ENCODE measurements at places on chromosomes 4 and X.
A peak's percentile ranks its signal among the peaks of the same experiment; 100 is the strongest.

GRCh38 chrX:10798041-10798440 is 177.7 kb upstream of the MID1 start:
- no peak for DNase-seq

GRCh38 chrX:28586286-28586685 is 960 bp upstream of the IL1RAPL1 start:
- peak; percentile 12 for DNase-seq

DNA sequence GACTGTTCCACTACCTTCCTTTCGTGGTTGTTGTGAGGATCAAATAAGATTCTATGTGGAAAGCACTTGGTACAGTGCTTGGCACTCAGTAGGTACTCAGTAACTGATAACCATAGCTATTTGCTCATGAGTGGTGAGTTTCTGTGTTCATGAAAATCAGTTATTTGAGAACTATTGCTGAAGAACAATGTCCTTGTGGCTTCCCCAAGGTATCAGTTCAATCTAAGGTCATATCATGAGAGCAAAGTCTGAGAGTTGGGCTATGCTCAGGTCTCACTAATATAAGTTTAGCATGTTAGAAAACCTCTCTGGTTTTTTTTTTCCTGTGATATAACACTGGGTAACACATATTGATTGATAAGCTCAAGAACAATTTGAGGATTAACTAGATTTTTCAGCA is 147.8 kb downstream of the GRIA3 start:
- DNase-seq: no peak

DNA sequence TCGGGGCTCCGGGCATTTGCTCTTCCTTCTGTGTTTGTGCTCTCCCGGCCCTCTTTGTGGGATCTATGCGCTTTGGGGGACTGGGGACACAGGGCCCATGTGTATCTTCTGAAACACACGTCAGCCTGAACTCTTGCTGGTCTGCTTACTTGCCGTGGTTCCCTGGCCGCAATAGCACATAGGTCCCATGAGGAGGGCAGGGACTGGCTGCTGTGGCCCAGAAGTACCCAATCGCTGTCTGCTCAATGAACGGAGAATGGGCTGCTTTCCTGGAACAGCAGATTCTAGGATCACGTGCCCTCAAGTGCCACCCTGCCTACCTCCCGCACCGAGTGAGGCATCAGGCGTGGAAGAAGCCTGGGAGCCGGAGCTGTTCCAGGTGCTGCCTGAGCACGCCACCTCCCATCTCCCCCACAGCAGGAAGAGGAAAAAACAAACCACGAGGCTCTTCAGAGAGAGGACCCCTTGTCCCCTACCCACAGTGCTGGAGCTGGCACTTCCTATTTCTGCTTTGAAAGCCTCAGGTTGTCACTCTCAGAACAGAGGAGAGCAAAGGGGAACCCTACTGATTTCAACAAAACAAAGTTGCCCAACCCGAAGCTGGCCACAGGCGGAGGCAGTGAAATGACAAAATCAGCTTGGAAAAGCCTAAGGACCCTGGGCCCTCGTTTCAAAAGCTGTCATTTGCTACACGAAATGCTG is 3.8 kb downstream of the G6PD start:
- DNase-seq: no peak

- peak; percentile 5 for DNase-seq
Measured at GRCh38 chr4:108611365-108611764, 9.0 kb upstream of the RPL34 start.
